NCI-H1930 (cell line): ENCODE measurements at places on chromosomes 1 and 21.
A peak's percentile ranks its signal among the peaks of the same experiment; 100 is the strongest.

DNA sequence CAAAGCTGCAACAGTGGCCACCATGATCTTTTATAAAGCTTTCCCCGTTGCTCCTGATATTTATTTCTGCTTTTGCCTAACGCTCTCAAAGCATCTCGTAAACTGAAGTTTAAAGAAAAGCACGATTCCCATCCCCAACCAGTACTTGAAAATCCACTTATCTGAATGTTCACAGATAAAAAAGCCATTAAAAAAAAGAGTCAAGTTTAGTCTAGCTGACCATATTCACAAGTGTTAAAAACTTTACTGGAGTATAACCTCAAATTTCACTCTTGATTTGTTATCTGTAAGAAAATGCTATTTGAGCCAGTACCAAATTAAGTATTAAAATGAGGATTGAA lies 34.6 kb upstream of the SLC45A3 start:
- DNase-seq, result no peak

DNA sequence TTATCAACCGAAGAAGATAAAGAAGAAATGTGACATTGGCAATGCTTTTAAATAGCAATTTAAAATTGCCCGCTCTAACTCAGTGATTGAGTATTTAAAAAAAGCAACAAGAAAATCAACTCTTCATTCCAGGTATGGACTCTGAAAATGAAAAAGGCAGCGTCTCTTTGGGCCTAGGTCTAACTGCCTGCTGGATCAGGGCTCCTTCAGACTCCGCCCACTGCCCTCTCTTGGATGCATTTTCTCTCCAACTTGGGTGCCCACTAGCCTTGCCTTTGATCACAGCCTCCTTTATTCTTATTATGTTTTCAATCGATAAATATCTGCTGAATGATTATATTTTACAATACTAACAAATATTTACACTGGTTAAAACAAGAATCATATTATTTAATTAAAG lies 268.9 kb downstream of the MRPL39 start:
- no peak for DNase-seq

- DNase-seq, result no peak
Measured at GRCh38 chr1:232149287-232150201, 480.4 kb downstream of the SIPA1L2 start.

DNA sequence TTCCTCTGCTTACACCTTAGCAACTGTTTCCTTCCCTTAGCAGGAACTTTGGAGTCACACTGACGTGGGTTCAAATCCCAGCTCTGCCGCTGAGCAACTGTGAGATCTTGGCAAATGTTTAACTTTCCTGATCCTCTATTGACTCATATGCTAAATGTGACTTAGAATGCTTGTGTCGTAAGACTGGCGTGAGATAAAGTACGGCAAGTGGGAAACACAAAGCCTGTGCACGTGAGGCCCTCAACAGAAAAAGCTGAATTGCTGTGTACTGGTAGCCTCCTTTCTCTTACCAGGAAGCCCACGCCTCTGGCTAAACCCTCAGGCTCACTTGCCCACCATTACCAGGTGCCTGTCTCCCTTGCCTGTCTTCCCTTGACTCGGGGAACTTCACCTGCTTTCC lies 135.4 kb upstream of the TNR start:
- DNase-seq, result no peak

- DNase-seq, result no peak
Measured at GRCh38 chr1:206686478-206687249, 2.0 kb downstream of the MAPKAPK2 start.

GRCh38 chr21:46429754-46430681 lies 28.7 kb upstream of the DIP2A start:
- no peak for DNase-seq

GRCh38 chr1:69409731-69410456 lies 157.8 kb upstream of the LRRC7 start:
- no peak for DNase-seq

GRCh38 chr1:218778257-218779126 lies 395.2 kb upstream of the LYPLAL1 start:
- DNase-seq, result no peak

- DNase-seq, result no peak
Measured at GRCh38 chr1:13820055-13820454, 120.1 kb downstream of the PRDM2 start.

DNA sequence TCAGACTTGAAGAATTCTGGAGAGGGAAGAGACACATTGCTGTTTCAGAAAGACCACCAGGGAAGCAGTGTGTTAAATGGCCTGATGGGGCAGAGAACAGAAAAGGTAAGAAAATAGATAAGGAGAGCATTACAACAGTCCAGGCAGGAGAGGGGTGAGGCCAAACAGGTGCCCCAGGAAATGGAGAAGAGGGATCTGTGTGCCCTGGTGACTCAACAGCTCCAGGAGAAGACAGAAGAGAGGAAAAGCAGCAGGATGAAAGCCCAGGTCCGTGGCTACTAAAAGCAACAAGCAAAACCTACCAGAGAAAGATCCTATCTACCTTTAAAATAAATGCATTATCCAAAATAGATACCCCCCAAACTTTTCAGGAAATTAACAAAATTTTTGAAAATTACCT lies 9.2 kb downstream of the TP53BP2 start:
- DNase-seq, result no peak

DNA sequence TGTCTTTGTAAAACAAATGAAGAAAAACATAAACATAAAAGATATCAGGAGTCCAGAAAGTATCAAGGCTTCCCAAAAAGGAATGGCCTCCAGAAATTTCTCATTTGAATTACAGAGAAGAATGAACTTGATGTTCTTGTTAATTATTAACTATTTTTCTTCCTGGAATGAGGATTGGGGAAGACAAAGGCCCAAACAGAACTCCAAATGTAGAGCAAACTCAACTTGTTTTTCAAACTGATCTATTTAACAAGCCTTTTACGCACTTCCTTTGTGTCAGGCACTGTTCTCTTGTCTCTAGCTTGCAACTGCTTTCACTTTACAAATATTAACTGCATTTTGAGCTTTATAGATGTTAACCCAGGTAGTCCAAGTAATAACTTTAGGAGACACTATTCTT lies 45.5 kb downstream of the LAMC2 start:
- DNase-seq, result no peak

GRCh38 chr1:171715813-171716251 lies 26.0 kb downstream of the VAMP4 start:
- no peak for DNase-seq

DNA sequence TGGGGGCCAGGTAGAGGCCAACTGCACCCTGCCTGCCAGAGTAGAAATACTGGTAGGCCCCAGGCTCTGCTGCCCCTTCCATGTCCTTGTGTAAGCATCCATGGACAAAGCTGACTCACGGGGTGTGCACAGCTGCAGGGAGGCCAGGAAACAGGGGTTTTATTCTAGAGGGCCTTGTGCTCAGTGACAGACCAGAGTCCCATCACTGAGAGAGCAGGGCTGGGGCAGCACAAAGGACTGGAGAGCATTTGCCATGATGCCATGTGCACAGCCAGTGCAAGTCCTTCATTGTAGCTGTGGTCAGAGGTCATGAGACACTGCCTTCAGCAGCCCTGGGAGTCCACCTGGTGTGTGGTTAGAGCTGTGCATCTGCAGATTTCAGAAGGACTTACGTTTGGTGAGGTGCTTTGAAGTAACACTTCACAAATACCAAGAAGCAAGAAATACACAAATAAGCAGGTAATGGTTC lies 8.1 kb downstream of the ARF1 start:
- DNase-seq, result no peak

DNA sequence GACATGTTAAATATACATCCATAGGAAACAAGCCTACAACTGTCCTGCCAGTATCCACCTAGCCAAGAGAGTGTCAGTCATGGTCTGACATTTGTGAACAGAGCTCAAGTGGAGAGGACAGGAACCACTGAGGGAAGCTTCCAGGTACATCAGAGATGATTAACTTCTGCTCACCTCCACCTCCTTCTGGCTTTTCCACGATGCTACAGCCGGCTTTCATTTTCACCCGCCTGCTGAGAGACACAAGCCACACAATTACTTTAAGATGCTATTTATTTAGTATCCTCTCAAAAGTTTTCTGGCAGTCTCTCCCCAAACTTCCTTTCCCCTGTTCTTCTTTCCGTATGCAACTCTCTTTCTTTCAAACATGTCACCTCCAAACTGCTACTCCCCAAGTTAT lies 2.1 kb downstream of the ETV3 start:
- no peak for DNase-seq

GRCh38 chr1:67570486-67571143 lies 114.4 kb upstream of the GADD45A start:
- DNase-seq, result no peak

GRCh38 chr1:30197639-30198450 lies 525.5 kb downstream of the MATN1 start:
- DNase-seq, result no peak

GRCh38 chr1:17886838-17887441 lies 131.8 kb downstream of the ACTL8 start:
- DNase-seq, result no peak

DNA sequence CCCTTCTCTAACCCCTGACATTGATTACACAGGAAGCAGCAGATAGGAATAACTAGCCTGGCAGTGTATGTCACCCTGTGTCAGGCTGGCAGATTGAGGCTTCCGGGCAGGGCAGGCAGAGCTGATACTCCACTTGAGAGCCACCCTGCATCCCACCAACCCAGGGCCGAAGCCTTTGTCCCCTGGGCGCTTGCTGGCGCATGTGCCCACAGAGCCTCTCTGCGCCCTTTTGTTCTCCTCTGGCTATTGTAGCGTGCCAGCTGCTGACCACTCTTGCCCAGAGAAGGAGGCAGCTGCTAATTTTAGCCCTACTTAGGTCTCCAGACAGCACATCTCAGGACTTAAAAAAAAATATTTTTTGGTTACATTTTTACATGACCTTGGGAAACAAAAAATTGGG lies 304.9 kb downstream of the HHAT start:
- no peak for DNase-seq

DNA sequence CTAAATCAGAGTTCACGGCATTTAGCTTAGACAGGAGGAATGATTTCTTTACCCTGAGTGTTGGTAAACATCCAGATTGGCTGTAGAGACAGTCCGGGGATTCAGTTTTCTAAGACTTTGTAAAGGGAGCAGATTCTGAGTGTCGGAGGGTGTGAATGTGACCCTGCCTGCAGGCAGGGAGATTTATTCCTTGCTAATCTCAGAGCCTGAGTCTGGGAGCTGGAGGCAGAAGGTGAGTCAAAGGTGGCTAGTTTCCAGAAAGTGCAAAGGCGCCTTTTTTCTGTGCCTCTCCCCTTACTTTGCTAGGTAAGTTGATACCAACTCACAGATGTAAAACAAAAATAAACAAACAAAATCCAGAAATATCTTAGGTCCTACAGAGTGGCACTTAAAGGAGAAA lies 11.7 kb downstream of the ATP1B1 start:
- no peak for DNase-seq

DNA sequence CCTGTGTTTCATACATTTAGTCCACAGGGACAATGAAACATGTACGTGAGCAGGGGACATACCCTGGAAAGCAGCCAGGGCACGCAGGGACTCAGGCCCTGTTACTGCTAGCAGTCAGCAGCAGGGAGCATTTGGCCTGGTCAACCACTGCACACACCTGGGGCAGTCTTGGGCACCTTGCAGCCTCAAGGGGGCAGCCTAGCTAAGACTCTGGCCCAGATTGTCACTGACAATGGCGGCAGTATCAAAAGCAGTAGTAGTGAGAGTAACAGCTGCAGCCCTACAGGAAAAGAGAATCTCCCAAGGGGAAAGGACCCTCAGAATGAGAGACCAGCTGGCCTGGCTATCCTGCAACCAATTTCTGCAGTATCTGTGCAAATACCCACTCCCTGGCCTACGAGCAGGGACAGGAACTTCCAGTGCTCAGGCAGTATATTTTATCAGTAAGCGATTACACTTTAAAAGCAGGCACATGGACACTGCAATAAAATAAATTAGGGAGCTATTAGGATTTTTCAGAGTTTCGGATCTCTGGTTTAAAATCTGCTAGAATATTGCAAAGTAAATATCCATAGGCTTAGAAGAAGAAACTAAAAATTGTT lies 475.6 kb downstream of the LTN1 start:
- peak; percentile 56 for DNase-seq

DNA sequence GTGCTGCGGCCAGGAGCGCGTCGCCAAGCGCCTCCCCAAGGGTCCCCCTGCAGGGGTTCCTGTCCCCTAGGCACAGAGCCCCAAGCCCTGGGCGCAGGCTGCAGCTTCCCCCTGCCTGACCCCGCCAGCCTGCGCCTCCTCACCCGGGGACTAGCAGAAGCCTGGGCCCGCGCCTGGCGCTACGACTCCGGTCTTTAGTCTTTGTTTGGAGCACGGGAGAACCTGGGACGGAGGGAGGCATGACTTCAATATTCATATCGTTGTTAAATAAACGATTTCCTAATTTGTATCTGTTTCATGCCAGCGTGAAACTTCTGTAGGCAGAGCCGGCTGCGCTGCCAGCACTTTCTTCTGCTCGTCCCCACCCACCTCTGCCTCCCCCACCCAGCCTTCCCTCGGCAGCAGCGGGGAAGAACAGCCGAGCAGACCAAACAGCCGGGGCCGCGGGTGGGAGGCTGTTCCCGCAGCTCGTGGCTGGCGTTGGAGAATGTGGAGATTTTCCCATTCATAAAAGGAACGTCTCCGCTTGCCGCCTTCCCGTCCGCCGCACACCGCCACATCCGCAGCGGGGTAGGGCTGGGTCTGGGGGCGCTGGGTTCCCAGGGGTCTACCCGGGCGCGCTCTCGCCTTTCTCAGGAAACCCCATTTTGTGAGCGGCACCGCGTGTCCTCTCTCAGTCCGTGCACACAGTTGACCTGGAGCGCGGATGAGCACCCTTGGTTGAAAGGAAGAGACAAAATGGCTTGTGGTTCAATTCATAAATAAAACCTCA lies 777 bp upstream of the TRIM67 start:
- no peak for DNase-seq

- DNase-seq, result no peak
Measured at GRCh38 chr1:178389441-178389840, 107.3 kb downstream of the CLEC20A start.

DNA sequence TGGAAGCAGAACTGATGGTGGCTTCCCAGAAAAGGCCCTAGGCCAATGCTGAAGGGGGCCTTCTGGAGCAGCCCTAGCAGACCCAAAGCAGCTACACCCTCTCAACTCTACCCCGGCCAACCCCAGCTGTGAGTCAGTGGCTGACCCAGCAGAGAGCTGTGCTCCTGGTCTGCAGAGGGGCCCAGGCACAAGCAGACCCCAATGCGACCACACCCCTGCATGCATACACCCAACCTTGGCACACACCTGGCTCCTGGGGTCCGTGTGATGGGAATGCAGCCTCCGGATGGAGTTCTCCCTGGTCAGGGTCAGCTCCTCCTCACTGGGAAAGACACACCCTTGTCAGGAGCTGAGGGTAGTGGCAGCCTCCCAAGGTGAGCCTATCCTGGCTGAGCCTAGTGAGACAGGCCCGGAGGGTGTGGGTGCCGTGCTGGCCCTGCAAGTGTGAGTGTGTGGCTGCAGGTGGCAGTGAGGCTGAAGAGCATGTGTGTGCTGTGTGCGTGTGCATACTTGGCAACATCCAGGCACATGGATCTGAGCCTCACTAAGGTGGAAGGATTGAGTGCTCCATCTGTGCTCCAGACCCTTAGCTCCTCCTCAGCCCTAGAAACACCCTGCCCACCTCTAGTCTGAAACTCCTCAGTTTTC lies 3.9 kb upstream of the ARHGAP30 start:
- no peak for DNase-seq

- no peak for DNase-seq
Measured at GRCh38 chr1:176515310-176515709, 52.3 kb downstream of the PAPPA2 start.
